ENCODE measurements at places on chromosomes 6 and 20.

GRCh38 chr6:158643836-158644230, 710 bp downstream of the DYNLT1 start:
- H3K4me3 ChIP-seq, result peak overlapping the region; percentile 96
- peaks cover 4% of the 10 kb centered on the region for H3K36me3 ChIP-seq

GRCh38 chr6:152404086-152404857, 232.9 kb downstream of the SYNE1 start:
- H3K36me3 ChIP-seq, result no peaks in the 10 kb centered on the region
- H3K27me3 ChIP-seq, result no peaks in the 10 kb centered on the region
- no peak for DNase-seq
- H3K4me3 ChIP-seq, result no peak overlapping the region

DNA sequence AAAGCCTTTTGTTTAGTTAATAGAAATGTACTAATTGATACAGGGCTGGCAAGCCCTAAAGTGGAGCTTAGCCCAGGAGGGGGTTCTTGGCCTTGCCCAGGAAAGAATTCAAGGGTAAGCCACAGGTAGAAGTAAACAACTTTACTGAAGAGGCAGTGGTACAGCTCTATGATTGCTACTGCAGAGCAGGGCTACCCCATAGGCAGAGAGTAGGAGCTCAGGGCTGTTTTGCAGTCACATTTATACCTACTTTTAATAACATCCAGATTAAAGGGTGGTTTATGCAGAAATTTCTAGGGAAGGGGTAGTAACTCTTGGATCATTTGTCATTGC, 680.4 kb upstream of the GJE1 start:
- H3K36me3 ChIP-seq, result no peaks in the 10 kb centered on the region
- no peak overlapping the region for H3K27ac ChIP-seq
- H3K27me3 ChIP-seq, result no peaks in the 10 kb centered on the region
- DNase-seq, result no peak

GRCh38 chr6:19524366-19525186, 312.6 kb upstream of the ID4 start:
- H3K27ac ChIP-seq, result no peak overlapping the region
- no peaks in the 10 kb centered on the region for H3K36me3 ChIP-seq
- no peaks in the 10 kb centered on the region for H3K4me1 ChIP-seq
- no peaks in the 10 kb centered on the region for H3K27me3 ChIP-seq

DNA sequence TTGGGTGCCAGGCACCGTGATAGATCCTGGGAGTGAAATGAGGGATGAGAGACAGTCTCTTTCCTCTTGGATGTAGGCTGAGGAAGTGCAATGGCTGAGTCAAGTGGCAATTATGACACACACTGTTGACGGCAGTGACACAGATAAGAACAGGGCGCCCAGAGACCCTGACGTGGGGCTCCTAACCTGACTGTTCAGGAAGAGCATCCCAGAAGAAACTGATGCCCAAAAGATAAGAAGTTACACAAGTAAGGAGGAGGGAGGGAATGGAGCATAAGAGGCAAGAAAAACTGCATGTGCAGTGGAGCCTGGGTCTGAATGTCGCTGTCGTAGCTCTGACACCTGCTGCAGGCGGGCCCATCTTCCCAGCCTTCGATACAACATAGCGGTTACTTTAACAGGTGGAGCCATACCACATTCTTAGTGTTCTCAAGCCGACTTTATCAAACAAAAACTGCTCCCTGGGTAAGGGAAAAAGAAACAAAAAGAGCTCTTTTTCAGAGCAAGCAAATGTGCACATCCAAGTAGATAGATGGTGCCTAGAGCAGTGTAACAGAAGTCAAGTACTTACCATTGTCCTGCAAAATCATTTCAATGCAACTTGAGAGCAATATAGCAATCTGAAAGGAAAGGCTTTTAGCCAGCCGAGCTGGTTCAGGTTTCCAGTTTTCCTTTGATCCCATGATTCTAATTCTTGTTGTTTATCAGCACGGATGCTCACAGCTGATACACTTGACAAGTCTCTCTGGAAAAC, 463.9 kb upstream of the JARID2 start:
- peaks cover 5% of the 10 kb centered on the region for H3K4me1 ChIP-seq
- no peaks in the 10 kb centered on the region for H3K27me3 ChIP-seq
- H3K36me3 ChIP-seq, result no peaks in the 10 kb centered on the region
- no peak for DNase-seq
- no peak overlapping the region for H3K27ac ChIP-seq

DNA sequence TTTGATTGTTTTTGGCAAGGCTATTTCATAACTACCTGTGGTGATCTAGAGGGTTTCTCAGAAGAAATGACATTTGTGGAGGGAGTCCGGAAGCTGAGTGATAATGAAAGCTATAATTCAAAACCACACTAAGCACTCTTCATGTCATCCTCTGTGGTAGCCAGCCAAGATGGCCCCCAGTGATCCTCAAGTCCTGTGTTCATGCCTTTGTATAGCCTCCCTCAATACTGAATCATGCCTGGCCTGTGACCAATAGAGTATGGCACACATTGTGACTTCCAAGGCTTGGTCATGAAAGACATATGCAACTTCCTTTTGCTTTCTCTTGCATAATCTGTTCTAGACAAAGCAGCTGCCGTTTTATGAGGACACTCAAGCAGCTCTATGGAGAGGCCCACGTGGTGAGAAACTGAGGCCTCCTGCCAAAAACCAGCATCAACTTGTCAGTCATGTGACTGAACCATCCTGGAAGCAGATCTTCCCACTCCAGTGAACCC, 12.8 kb upstream of the DNAAF9 start:
- no peaks in the 10 kb centered on the region for H3K4me1 ChIP-seq
- H3K36me3 ChIP-seq, result no peaks in the 10 kb centered on the region
- no peak overlapping the region for H3K4me3 ChIP-seq
- DNase-seq, result no peak
- H3K27me3 ChIP-seq, result no peaks in the 10 kb centered on the region
- H3K27ac ChIP-seq, result no peak overlapping the region

DNA sequence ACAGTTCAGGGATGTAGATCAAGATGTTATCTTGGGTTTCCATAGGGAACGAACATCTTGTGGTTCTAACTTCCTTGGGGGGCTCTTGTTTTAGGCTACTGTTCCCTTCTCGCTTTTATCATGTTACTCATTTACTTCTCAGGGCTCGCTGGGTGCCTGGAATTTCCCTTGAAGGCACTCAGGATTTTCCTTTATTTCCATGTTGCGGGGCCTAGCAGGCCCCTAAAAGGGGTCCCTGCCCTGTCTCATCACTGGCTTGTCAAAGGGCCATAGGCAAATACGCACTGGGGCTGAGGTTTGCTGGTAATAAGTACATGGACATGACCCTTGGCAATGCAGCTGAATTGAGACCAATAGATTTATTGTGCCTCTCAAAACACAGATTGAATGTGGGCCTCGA, 262.3 kb downstream of the CDH4 start:
- H3K27me3 ChIP-seq, result no peaks in the 10 kb centered on the region
- no peak overlapping the region for H3K4me3 ChIP-seq
- DNase-seq, result no peak
- no peak overlapping the region for H3K27ac ChIP-seq
- H3K36me3 ChIP-seq, result no peaks in the 10 kb centered on the region

GRCh38 chr20:3461911-3462677, 8.7 kb upstream of the ATRN start:
- H3K4me1 ChIP-seq, result peaks cover 4% of the 10 kb centered on the region
- no peak overlapping the region for H3K4me3 ChIP-seq

DNA sequence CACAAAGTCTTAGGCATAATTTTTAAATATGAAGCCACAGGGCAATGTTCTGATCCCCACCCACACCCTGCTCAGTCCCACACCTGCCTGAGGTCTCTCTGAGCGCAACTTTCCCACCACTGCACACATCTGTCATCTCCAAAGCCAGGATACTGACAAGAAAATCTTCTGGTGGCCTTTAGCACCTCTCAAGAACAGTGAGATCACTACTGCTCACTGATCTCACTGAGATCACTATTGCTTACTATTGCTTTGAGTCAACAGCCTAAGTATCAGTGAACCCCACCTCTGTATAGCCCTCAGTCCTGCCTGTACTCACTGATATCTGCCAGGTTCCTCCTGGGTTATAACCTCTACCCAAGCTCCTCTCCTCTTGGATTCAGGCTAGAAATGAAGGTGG, 6.4 kb downstream of the TNFRSF21 start:
- DNase-seq, result peak; percentile 41
- no peaks in the 10 kb centered on the region for H3K36me3 ChIP-seq
- peaks cover 18% of the 10 kb centered on the region for H3K4me1 ChIP-seq
- peak overlapping the region; percentile 30 for H3K27ac ChIP-seq
- no peak overlapping the region for H3K4me3 ChIP-seq
- no peaks in the 10 kb centered on the region for H3K27me3 ChIP-seq

GRCh38 chr6:12083763-12084162, 71.7 kb downstream of the HIVEP1 start:
- H3K4me1 ChIP-seq, result no peaks in the 10 kb centered on the region
- DNase-seq, result no peak
- H3K27me3 ChIP-seq, result no peaks in the 10 kb centered on the region

GRCh38 chr6:62285612-62286469, at the start of gene KHDRBS2:
Gene KHDRBS2 (minus strand): TSS chr6:62286225.
- H3K27me3 ChIP-seq, result no peaks in the 10 kb centered on the region
- peak; percentile 91 for DNase-seq
- H3K36me3 ChIP-seq, result no peaks in the 10 kb centered on the region

GRCh38 chr20:64110411-64111068, 3.2 kb upstream of the NPBWR2 start:
- no peak for DNase-seq
- H3K36me3 ChIP-seq, result no peaks in the 10 kb centered on the region
- no peak overlapping the region for H3K4me3 ChIP-seq
- no peaks in the 10 kb centered on the region for H3K4me1 ChIP-seq
- H3K27ac ChIP-seq, result no peak overlapping the region

- no peaks in the 10 kb centered on the region for H3K36me3 ChIP-seq
- H3K4me3 ChIP-seq, result no peak overlapping the region
- H3K4me1 ChIP-seq, result no peaks in the 10 kb centered on the region
- H3K27ac ChIP-seq, result no peak overlapping the region
- H3K27me3 ChIP-seq, result peaks cover 49% of the 10 kb centered on the region
These were observed 4.2 kb upstream of the BMP6 start for GRCh38 chr6:7721649-7722048.

DNA sequence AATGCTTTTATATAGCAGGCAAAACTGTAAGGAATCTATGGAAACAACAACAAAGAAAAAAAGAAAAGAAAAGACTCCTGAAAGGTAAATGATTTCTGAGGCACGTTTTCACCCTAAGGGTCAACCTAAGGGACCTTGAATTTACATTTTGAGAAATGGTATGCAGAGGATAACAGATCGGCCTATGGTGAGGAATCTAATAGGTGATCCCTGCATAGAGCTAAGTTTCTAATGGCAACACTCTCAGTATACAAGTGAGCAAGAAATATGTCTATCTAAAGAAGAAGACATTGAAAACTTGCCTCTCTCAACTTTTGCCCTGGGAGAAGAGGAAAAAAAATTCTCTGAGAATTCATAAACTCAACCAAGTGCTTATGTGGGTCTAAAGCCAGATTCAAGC, 18.9 kb upstream of the AKAP7 start:
- H3K4me3 ChIP-seq, result no peak overlapping the region
- H3K27me3 ChIP-seq, result no peaks in the 10 kb centered on the region
- no peak overlapping the region for H3K27ac ChIP-seq
- peaks cover 2% of the 10 kb centered on the region for H3K4me1 ChIP-seq
- DNase-seq, result no peak

- H3K4me3 ChIP-seq, result no peak overlapping the region
- peaks cover 13% of the 10 kb centered on the region for H3K27me3 ChIP-seq
- H3K36me3 ChIP-seq, result no peaks in the 10 kb centered on the region
- no peaks in the 10 kb centered on the region for H3K4me1 ChIP-seq
- no peak for DNase-seq
These were observed 32.3 kb upstream of the LY86 start for GRCh38 chr6:6556161-6556737.

GRCh38 chr6:107110200-107110599, 5.1 kb downstream of the BEND3 start:
- no peak overlapping the region for H3K4me3 ChIP-seq
- no peak overlapping the region for H3K27ac ChIP-seq
- no peaks in the 10 kb centered on the region for H3K27me3 ChIP-seq
- DNase-seq, result no peak

DNA sequence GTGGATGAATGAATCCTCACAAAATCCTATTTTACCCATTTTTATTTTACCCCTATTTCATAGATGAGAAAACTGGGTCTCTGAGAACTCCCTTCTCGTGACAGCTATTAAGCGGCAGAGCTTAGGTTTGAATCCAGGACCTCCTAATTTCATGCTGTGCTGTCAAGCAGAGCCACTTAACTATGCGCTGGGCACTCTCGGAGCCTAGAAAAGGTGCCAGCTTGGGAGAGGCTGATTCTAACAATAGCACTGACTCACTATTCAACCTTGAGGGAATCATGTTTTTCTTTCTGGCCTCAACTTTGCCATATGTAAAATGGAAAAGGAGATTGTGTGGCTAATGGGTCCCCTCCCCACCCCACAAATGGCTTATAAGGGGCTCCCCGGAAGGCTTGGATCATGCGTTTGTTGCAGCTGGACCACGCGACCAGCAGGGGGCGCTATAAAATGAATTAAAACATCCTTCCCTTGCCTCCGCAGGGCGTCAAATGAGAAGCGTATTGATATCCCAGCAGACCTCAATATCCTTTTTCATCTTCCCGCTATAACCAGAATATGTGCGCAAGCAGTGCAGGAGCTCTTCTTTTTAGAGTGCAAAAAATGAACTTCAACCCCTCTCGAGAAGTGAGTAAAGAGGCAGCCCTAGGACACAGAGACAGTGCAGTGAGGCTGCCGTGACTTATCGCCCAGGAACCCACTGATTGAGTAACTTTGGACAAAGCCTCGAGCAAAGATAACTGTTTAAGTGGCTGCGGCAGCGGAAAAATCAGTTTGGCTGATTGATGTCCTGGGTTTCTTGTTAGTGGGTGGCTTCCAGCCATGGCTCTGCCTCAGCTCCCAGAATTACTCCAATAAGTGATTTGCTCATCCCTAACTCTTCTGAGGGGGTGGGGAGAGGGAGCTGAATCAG, 12.8 kb upstream of the PDYN start:
- peak; percentile 16 for DNase-seq
- H3K36me3 ChIP-seq, result no peaks in the 10 kb centered on the region
- no peak overlapping the region for H3K27ac ChIP-seq
- no peaks in the 10 kb centered on the region for H3K4me1 ChIP-seq
- H3K4me3 ChIP-seq, result no peak overlapping the region

- DNase-seq, result no peak
- peaks cover 9% of the 10 kb centered on the region for H3K27me3 ChIP-seq
- H3K36me3 ChIP-seq, result no peaks in the 10 kb centered on the region
- H3K4me1 ChIP-seq, result no peaks in the 10 kb centered on the region
- no peak overlapping the region for H3K27ac ChIP-seq
These were observed 9.3 kb upstream of the HLA-DQB2 start for GRCh38 chr6:32772656-32773055.

GRCh38 chr20:17972121-17972520, 3.3 kb downstream of the MGME1 start:
- peak overlapping the region; percentile 99 for H3K27ac ChIP-seq
- H3K27me3 ChIP-seq, result no peaks in the 10 kb centered on the region
- H3K4me3 ChIP-seq, result peak overlapping the region; percentile 93
- peaks cover 6% of the 10 kb centered on the region for H3K4me1 ChIP-seq
- H3K36me3 ChIP-seq, result peaks cover 16% of the 10 kb centered on the region
- no peak for DNase-seq
